ENCODE measurements at places on chromosomes 13 and 19.

- no peak for DNase-seq
Measured at GRCh38 chr13:41122838-41123237, 9.8 kb downstream of the KBTBD6 start.

GRCh38 chr13:42728507-42729180 is 52.7 kb upstream of the FAM216B start:
- DNase-seq = no peak

GRCh38 chr19:38949580-38950367 is 19.0 kb downstream of the MRPS12 start:
- DNase-seq = peak; percentile 3

GRCh38 chr13:71067165-71067815 is 799.7 kb downstream of the DACH1 start:
- no peak for DNase-seq

- no peak for DNase-seq
Measured at GRCh38 chr13:81406022-81406421, 1065.1 kb upstream of the SPRY2 start.

- DNase-seq = no peak
Measured at GRCh38 chr19:5296021-5296420, 44.6 kb downstream of the PTPRS start.

GRCh38 chr19:46975925-46976782 is 43.5 kb upstream of the NPAS1 start:
- DNase-seq = no peak

DNA sequence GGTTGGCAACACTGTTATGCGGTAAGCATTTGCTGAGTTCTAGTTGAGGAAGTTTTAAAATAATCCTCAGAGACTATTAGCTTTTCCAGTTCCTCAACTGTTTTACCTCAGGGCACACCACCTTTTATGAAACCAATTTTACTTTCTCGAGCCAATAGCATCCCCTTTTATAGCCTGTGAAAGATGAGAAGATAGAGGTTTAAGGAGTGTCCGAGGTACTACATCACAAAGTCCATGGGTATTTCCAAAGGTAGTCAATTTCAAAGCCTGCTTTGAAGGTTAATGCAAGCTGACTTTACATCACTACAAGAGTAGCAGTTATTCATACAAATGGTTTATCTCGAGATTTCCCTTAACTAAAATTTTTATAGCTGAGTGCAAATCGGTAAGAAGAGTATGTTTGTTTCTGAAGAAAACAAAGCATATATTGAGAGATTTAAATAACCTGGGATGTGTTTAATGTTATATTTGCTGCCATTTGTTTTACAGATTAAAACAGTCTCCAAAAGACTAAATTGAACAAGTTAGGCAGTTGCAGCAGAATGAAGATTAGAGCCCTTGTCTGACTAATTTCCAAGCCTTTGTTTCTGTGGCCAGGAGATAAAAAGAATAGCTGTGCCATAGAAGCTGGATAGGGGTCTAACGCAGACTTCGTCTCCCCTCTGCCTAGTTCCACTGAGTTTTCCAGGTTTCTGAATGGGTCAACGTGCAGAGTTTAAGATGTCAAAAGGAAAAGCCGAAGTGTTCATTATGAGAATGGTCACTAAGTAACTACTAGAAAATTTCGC is 74.7 kb upstream of the TRPC4 start:
- no peak for DNase-seq
